ENCODE measurements at places on chromosomes 3 and 15.
A peak's percentile ranks its signal among the peaks of the same experiment; 100 is the strongest.

GRCh38 chr15:52466134-52466701 is 62.5 kb downstream of the MYO5A start:
- ATAC-seq = peak; percentile 100

DNA sequence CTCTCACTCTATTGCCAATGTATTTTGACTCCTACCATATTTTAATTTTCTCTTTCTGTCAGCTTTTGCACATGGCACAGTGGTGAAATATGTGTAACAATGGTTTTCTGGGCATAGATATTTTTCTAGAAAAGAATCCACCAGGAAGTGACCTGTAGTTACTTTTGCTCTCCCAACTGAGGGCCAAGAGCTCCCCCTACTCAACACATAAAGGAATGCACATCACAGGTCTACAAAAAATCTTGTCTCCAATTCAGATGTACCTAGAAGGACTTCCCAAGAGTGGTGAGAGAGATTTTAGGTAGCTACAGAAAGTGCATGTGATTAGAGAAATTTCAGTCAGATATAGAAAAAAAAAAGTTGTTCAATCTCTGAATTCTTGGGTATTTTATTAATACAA is 15.6 kb downstream of the CPA3 start:
- no peak for ATAC-seq

DNA sequence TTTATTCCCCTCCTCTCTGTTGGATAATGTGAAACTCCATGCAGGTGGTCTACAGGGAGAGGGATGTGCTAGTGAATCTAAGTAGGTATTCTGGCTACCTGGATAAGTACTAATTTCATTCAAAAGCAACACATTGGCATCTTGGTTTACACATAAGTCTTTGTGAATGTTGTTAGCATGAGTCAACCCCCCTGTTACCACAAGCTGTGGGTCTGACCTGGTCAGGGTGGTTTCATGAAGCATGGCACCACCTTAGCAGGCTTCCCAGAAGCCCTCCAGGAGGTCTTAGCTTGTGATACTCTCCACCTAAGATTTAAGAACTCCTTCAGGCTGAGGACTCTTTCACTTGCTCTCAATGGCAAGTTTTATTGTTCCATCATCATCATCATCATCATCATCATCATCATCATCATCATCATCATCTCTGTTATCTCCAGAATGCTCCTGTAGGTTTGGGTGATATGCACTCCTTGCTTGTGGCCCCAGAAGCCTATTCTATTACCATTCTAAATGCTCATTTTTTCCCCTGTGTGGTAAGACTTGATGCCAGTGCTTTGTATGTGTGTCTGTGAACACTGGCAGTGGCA is 62.8 kb downstream of the EPHB1 start:
- ATAC-seq = no peak

- ATAC-seq = no peak
Measured at GRCh38 chr15:40242213-40242599, 3.3 kb downstream of the PAK6 start.

DNA sequence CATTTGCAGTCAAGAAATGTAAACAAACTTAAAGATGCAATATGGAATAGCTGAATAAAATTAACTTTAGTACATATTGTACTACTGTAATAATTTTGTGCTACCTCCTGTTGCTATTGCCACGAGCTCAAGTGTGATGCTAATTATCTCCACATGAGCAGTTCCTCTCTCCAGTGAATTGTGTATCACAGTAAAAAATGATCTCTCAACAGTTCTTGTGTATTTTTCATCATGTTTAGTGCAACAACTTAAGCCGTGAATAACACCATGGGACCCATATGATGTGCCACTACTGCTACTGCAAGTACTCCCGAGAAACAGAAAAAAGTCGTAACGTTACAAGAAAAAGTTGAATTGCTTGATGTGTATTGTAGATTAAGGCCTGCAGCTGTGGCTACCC is 12.4 kb downstream of the RIOX2 start:
- ATAC-seq = no peak

DNA sequence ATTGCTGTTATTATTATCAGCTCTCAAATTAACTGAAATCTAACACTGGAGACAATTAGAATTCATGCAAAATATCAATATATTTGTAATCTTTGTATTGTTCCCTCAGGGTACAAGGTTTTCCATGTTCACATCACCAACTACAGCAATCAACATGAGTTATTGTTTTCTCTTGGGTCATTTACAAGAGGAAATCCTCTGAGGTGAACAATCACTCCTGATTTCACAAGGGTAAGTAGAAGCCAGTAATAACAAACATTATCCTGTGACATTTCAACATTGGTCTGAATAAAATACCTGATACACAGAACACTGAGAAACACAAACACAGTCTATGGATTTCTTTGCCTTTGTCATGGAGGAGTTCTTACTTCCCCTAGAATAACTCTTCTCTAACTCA is 174.0 kb downstream of the SUCNR1 start:
- no peak for ATAC-seq

GRCh38 chr3:17063596-17063995 is 178.8 kb downstream of the PLCL2 start:
- no peak for ATAC-seq

- no peak for ATAC-seq
Measured at GRCh38 chr3:195468391-195468776, 25.6 kb upstream of the ACAP2 start.
